Neural crest cell (in vitro differentiated cells): ENCODE measurements at places on chromosomes 6 and 20. TPM values are rescaled to one million over a fixed set of nuclear protein-coding genes. Genes with fewer than 3 reads are reported as not detected.

The FOXS1 gene
- total RNA-seq = not detected in 2 replicates

DNA sequence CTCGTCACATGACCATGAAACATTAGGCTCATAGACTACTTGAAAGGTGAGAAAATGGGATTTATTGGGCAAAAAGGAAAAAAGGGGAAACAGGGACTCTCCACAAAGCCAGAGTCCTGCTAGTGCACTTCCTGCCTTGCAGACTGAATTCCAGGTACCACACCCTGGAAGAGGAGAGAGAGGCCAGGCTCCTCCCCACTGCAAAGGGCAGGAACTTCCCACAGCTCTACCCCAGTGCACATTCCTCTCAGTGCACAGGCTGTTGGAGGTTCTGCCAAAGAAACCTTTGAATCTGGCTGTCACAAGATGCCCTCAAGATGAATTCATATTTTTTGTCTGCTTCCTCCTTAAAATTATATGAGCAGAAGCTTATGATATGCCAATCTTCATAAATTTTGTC is 920.4 kb upstream of the GJE1 start:
- no peaks in the 10 kb centered on the region for H3K4me1 ChIP-seq
- H3K4me3 ChIP-seq = no peak overlapping the region
- no peaks in the 10 kb centered on the region for H3K36me3 ChIP-seq
- H3K27ac ChIP-seq = no peak overlapping the region
- no peaks in the 10 kb centered on the region for H3K27me3 ChIP-seq

- no peak for DNase-seq
- H3K27ac ChIP-seq = no peak overlapping the region
- H3K4me1 ChIP-seq = peaks cover 27% of the 10 kb centered on the region
- peak overlapping the region; percentile 36 for H3K4me3 ChIP-seq
- peaks cover 7% of the 10 kb centered on the region for H3K36me3 ChIP-seq
Measured at GRCh38 chr6:144265390-144265789, 19.7 kb upstream of the UTRN start.

GRCh38 chr6:40247516-40248115 is 313.4 kb upstream of the MOCS1 start:
- H3K36me3 ChIP-seq = no peaks in the 10 kb centered on the region
- H3K27me3 ChIP-seq = peaks cover 39% of the 10 kb centered on the region
- no peaks in the 10 kb centered on the region for H3K4me1 ChIP-seq
- H3K27ac ChIP-seq = no peak overlapping the region
- no peak overlapping the region for H3K4me3 ChIP-seq

DNA sequence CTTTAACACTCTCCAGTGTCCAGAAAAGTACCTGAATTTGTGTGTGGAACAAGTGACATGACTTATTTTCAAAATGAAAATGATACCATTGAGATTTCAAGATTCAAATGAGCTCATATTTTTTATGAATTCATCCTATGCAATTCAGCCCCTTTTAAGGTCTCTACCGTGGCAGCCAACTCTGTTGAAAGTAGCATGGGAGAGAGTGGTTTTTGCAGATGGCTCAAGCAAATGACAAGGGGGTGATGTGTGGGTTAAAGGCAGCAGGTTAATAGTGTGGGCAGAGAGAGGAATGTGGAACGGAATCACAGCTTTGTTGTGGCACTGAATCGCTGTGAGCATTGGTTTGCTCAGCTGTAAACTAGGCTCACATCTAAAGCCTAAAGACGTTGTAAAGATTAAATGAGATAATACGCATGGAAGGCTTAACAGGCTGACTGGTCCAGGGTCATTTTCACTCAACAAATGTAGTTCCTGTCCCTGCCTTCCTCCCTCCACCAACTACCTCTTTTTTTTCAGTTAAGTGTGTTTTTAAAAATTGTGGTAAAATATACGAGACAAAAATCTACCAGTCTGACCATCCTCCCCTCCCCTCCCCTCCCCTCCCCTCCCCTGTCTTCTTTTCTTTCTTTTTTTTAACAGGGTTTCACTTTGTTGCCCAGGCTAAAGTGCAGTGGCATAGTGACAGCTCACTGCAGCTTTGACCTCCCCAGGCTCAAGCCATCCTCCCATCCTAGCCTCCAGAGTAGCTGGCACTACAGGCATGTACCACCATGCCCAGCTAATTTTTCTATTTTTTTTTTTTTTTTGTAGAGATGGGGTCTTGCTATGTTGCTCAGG is 114.7 kb upstream of the ZNF217 start:
- no peaks in the 10 kb centered on the region for H3K27me3 ChIP-seq
- H3K27ac ChIP-seq = no peak overlapping the region
- H3K4me1 ChIP-seq = peaks cover 28% of the 10 kb centered on the region
- no peaks in the 10 kb centered on the region for H3K36me3 ChIP-seq
- H3K4me3 ChIP-seq = no peak overlapping the region

The CFB gene
- total RNA-seq = not detected in 2 replicates

GRCh38 chr20:10454151-10454750 is 19.1 kb downstream of the SLX4IP start:
- no peaks in the 10 kb centered on the region for H3K27me3 ChIP-seq
- H3K4me3 ChIP-seq = no peak overlapping the region
- no peak for DNase-seq
- H3K36me3 ChIP-seq = peaks cover 19% of the 10 kb centered on the region
- peaks cover 4% of the 10 kb centered on the region for H3K4me1 ChIP-seq

- DNase-seq = no peak
- H3K4me1 ChIP-seq = peaks cover 10% of the 10 kb centered on the region
- no peak overlapping the region for H3K4me3 ChIP-seq
Measured at GRCh38 chr6:141498977-141499376, 633.7 kb upstream of the GJE1 start.

GRCh38 chr6:31426395-31427354 is 23.3 kb downstream of the MICA start:
- no peak for DNase-seq
- H3K36me3 ChIP-seq = no peaks in the 10 kb centered on the region
- no peak overlapping the region for H3K4me3 ChIP-seq
- peaks cover 42% of the 10 kb centered on the region for H3K27me3 ChIP-seq
- no peak overlapping the region for H3K27ac ChIP-seq

The PDCD2 gene
- total RNA-seq = 72.9 and 73.3 TPM in 2 replicates

The HIVEP2 gene
- total RNA-seq = 3.0 and 3.5 TPM in 2 replicates

The VSX1 gene
- 3.8 and 4.2 TPM in 2 replicates for total RNA-seq

GRCh38 chr6:72182337-72183246 is 296.2 kb downstream of the RIMS1 start:
- H3K27me3 ChIP-seq = peaks cover 54% of the 10 kb centered on the region
- H3K4me1 ChIP-seq = peaks cover 10% of the 10 kb centered on the region
- H3K4me3 ChIP-seq = peak overlapping the region; percentile 90

DNA sequence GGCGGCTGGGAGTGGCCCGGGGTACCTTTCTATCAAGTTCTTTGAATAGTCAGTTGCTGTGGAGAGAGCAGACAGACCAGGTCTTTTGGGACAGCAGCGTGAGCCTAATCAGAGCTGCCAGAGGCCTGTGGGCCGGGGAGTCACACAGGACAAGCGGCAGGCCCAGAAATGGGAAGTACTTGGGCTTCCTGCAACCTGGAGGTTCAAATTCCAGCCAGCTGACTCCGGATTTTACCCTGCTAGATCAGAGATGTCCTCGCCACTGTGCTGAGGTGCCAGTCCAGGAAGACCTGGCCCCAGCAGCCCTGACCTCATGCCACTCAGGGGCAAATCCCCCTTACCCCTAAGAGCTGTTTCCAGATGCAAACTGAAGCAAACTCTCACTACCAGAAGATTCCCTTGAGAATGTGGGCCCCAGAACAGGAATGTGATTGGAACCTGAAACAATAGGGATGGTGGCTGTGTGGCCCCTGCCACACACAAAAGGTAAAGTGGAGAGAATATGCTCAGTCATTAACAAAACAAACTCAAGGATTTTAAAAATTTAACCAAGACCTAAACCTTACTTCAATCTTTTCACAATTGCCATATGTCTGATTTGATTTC is 9.7 kb downstream of the BEND3 start:
- H3K27ac ChIP-seq = peak overlapping the region; percentile 19
- no peaks in the 10 kb centered on the region for H3K27me3 ChIP-seq
- peaks cover 34% of the 10 kb centered on the region for H3K4me1 ChIP-seq
- DNase-seq = no peak
- H3K36me3 ChIP-seq = no peaks in the 10 kb centered on the region
- H3K4me3 ChIP-seq = no peak overlapping the region

GRCh38 chr20:57498425-57499400 is 26.2 kb downstream of the CTCFL start:
- no peak overlapping the region for H3K27ac ChIP-seq
- peaks cover 42% of the 10 kb centered on the region for H3K4me1 ChIP-seq
- H3K27me3 ChIP-seq = peaks cover 30% of the 10 kb centered on the region
- no peak overlapping the region for H3K4me3 ChIP-seq
- DNase-seq = no peak

DNA sequence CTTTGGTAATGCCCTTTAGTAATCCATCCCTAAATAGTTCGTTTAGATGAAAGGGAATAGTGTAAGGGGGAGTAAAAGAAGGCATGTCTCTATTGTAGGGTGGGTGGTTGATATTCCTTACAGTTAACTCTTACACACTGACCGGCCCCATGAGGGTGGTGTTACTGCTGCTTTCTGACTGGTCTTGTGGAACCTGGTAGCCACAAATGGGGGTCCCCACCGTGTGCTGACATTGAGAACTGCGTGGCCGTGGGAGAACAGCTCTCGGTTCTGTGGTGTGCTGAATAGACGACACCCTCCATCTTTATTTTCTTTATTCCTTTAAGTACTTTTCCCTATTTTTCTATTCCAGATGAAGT is 19.3 kb downstream of the MRAP2 start:
- peaks cover 37% of the 10 kb centered on the region for H3K4me1 ChIP-seq
- peak overlapping the region; percentile 56 for H3K4me3 ChIP-seq

The MDFI gene
- total RNA-seq = 64.2 and 65.8 TPM in 2 replicates

DNA sequence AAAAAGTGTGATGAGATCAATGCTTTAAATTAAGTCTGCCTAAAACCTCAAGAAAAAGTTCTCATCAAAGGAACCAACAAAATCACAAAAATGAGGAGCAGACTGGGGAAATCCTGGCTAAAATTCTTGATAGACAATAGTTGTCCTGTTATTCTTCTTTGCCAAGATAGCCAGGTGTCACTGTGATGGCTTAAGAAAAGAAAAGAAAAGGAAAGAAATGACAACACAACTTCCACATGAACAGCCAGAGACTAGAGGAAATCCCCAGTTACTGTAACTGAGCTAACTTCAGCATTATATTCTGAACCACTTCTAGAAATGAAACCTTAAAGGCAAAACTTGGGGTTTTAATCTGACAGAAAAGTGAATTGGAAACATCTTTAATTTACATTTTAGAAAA is 129.6 kb downstream of the CD24 start:
- H3K27me3 ChIP-seq = no peaks in the 10 kb centered on the region
- no peak overlapping the region for H3K4me3 ChIP-seq
- no peak for DNase-seq
- H3K36me3 ChIP-seq = no peaks in the 10 kb centered on the region
- H3K27ac ChIP-seq = no peak overlapping the region
- no peaks in the 10 kb centered on the region for H3K4me1 ChIP-seq

The PPP1R3G gene
- 0.05 and 0.07 TPM in 2 replicates for total RNA-seq

- no peaks in the 10 kb centered on the region for H3K27me3 ChIP-seq
- no peaks in the 10 kb centered on the region for H3K4me1 ChIP-seq
- H3K27ac ChIP-seq = no peak overlapping the region
- H3K36me3 ChIP-seq = no peaks in the 10 kb centered on the region
- H3K4me3 ChIP-seq = no peak overlapping the region
Measured at GRCh38 chr6:40407239-40407638, 179.9 kb downstream of the LRFN2 start.

DNA sequence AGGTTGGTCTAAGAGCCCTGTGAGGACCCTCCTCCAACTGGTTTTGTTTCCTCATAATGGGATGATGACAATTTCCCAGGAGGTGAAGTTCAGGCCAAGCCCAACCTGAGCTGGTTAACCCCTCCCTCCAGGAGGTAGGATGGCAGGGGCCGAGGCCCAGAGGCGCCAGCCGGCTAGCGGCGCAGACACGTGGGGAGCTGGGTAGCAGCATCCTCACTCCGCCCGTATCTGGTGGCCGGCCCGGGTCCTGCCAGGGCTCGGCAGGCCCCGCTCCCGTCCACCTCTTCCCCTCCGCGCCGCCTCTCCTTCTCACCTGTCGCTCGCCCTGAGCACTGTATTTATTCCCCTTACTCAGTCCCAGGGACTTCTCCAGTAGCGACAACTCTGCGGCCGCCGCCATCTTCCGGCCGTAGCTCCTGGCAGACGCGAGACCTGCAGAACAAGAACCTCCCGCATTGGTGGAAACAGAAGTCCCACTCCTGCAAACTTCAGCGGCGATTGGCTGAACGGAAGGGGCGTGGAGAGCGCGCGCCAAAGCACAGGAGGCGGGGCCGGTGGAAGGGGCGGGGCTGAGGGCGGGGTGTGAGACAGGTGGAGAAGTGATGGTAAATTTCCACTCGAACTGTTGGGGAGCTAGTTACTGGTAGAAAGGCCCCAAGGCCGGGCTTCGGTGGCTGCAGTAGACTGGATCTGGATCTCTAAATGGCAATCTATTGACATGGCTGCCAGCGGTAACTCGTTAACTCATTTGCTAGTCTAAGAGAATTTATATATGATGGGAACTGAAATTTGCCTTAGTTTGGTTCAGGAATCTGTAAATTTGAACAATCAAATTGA is at the start of gene EEF1E1:
Gene EEF1E1 (minus strand): TSS at position 427 of the 837 bp plus-strand sequence. CDS start 27 bp downstream, at position 400.
- peak; percentile 77 for DNase-seq
- H3K27ac ChIP-seq = peak within 1 kb of the TSS; percentile 99
- peaks cover 10% of the 10 kb centered on the region for H3K27me3 ChIP-seq
- H3K4me1 ChIP-seq = peaks cover 26% of the 10 kb centered on the region
- peaks cover 10% of the 10 kb centered on the region for H3K36me3 ChIP-seq

GRCh38 chr20:48623176-48623905 is 204.5 kb downstream of the PREX1 start:
- peaks cover 3% of the 10 kb centered on the region for H3K36me3 ChIP-seq
- no peak for DNase-seq
- H3K27ac ChIP-seq = no peak overlapping the region
- no peaks in the 10 kb centered on the region for H3K27me3 ChIP-seq
- no peak overlapping the region for H3K4me3 ChIP-seq

The PLAGL1 gene
- 29.7 and 29.9 TPM in 2 replicates for total RNA-seq

GRCh38 chr6:26156105-26156849 is 69.0 kb downstream of the HFE start:
- H3K36me3 ChIP-seq = peaks cover 6% of the 10 kb centered on the region
- peak overlapping the region; percentile 95 for H3K4me3 ChIP-seq
- H3K4me1 ChIP-seq = peaks cover 32% of the 10 kb centered on the region
- H3K27ac ChIP-seq = peak overlapping the region; percentile 92

The NKX2-4 gene
- total RNA-seq = not detected in 2 replicates
